ENCODE measurements at places on chromosomes 2 and 18. TPM values are rescaled to one million over a fixed set of nuclear protein-coding genes. Genes with fewer than 3 reads are reported as not detected.

AFF3 gene
- total RNA-seq = 22.8 TPM

- DNase-seq = no peak
Observed at GRCh38 chr2:238513346-238513745, 86.6 kb downstream of the ASB1 start.

DNA sequence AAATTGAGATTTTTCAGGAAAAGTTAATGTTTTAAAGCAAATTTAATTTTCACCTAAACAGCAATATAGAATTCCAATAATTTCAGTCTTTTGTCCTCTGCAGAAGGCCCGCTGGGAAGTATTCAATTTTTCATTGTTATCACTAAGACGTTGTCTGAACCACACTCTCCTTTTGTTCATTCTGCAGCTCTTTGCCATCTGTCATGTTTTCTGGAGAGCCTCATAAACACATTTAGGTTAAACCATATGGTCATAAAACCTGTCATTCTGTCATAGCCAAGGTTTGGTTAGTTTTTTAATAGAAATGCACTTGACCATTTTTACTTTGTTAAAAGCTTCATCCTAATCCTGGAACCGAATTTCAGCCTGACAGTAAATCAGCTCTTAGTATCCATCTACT, 54.0 kb upstream of the PGAP1 start:
- no peak for DNase-seq

DCAF17 gene
- total RNA-seq = 6.0 TPM

DNA sequence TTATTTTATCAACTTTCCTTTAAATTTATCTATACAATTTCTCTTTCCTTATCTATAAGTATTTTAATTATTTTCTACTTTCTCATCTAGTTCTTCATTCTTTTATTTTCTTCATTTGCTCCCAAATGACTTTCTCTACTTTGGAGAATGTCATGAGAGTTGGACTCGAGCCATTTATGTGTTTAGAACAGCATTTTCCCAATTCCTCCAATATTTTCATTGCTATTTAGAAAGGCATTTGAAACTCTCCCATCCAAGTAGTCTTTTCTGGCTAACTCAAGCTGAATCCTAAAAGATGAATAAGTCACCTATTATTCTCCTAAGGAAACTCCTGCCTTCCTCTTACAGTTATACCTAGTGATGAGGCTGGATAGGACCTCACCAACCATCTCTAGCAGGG, 15.8 kb upstream of the FEZ2 start:
- no peak for DNase-seq

- no peak for DNase-seq
Observed at GRCh38 chr18:55354795-55355194, 233.2 kb downstream of the TCF4 start.

DNA sequence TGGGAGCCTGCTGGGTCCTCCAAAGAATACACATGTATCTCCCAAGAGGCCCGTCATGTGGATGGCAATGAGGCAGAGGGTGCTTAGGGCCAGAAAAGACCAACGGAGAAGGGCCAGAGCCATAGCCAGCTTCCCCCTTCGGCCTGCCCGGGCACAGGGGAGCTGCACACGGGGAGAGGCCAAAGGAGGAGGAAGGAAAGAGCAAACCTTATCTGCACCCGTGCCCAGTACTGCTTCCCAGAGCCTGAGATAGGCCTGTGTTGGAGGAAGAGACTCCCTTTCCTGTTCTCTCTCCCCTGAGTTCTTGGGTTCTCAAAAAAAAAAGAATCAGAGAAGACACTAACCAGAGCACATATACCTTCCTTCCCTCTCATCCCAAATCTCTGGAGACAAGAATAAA, 250.3 kb downstream of the ANAPC1 start:
- DNase-seq = no peak

GRCh38 chr2:11417946-11418585, 47.9 kb downstream of the E2F6 start:
- DNase-seq = no peak

C2orf80 gene
- not detected for total RNA-seq

RAB27B gene
- 1.0 TPM for total RNA-seq

DNA sequence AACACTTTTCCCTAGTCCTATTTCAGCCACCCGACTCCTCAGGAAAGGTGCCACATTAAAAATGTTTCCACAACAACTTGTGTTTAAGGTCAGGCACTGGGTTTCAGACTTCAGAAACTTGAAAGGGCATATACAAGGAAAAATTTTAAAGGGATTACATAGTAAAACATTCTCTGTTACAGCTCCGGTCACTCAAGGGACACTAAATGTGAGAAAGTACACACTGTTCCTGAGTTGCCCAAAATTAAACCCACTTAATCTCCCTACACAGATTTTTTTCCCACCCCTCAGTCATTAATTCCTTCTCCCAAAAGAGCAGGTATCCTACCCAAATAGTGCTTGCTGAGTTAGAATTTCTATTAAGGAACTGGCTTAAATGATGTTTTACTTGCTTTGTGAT, 14.2 kb downstream of the STK39 start:
- no peak for DNase-seq

DNA sequence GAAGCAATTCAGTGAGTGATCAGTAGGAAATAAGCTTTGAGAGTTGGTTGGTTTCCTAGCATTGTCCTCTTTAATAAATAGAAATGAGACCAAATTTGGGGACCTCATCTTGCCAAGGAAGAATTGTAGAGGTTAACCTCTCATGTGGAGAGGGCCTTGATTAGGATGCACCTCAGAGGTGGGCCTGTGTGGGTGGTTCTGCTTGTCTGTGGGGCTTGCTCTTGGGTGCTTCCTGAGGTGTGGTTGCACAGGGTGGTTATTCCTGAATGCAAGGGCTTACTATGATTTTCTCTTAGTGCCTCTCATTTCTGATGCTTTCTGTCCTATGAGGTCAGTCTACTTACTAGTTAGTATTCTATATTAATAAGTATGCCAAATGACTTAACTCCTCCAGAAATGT, 89.6 kb upstream of the MGAT5 start:
- no peak for DNase-seq

GRCh38 chr18:2805970-2806943, 40.5 kb upstream of the EMILIN2 start:
- DNase-seq = no peak

DNA sequence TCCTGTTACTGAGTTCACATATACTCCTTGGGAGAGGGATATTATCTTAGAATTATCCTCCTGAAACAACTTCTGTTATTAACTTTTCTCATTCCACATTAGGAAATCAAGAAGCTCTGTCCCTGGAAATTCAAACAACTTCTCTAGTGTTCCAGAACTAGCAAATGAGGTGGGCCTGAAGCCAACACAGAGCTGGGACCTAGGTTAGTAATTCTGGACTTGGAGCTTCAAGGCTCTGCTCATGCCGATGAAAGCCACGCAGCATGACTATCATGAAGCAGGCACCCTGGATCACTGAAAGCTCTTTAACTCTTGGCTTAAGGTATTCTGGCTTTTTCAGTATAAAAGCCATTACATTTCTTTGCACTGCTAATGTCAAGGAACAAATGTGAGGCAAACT, 242.7 kb downstream of the TGIF1 start:
- DNase-seq = no peak

- DNase-seq = no peak
Observed at GRCh38 chr2:82819951-82820350, 1639.1 kb downstream of the SUCLG1 start.

DNA sequence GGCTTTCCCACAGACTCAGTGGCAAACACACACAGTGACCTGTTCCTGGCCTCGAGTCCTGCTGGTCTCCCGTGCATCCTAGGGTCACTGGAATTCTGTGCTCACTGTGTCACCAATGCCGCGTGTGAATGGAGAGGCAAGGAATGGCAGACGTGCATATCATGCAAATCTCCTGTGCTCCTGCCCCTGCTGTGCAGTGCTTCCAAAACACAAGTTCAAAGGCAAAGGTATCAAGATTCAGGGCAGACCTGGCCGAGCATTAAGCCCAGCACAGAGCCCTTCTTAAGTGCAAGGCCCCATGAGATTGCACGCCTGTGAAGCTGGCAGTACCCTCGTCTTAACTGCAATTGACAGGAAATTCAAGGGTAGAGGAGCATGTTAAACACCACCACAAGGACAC, 129.1 kb downstream of the NDUFA10 start:
- no peak for DNase-seq

DNA sequence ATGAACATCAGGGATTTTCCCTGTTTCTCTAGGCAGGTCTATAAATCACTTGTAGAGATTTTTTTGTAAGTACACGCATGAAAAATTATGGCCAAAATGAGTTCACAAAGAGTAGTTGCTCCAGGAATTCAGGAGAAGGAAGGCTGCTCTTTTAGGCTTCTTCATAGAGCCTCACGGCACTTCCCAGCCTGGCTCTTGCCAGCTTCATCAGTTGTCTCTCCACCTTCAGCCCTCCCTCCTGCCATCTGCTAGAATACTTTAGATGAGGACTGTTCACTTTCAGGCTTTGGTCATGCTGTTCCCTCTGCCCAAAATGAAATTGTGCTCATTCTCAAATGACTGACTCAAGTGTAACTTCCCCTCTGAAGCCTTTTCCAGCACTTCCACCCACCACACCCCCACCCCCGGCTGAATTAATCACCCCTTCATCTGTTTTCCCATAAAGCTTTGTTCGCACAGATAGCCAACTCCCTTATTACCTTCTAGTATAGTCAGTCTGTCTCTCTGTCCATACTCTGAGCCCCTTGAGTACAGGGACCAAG, 1.8 kb upstream of the ABCA12 start:
- no peak for DNase-seq

GRCh38 chr2:44335806-44336538, 25.3 kb downstream of the PREPL start:
- DNase-seq = no peak

DNA sequence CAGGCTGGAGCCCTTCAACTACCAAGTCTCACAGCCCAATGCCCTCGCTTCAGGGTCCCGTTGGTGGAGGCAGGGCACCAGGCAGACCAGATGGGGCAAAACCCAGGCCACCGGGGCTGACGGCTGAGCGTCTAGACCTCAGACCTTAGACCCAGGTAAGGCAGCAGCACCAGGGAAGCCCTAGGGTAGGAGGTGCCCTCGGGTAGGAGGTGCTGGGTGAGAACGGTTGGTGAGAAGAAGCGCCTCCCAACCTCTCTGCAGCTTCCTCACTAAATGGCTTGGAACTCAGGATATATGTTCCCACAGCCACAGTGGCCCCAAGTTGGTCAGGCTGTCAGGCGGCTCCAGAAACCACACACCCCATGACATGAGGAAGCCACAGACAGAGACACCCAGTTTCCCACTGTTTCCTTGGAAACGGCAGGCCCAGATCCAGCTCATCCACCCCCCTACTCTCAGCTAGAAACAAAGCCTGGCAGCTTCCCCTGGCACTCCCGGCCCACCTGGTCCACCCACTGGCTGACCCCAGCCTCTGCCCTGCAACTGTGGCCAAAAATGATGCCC, 13.1 kb upstream of the MLPH start:
- no peak for DNase-seq

- DNase-seq = peak; percentile 58
Observed at GRCh38 chr2:73293534-73294171, at the start of gene EGR4. Gene EGR4 (minus strand): TSS chr2:73293548. CDS start chr2:73293317, 231 bp downstream.

GRCh38 chr2:101623031-101623521, 74.4 kb upstream of the MAP4K4 start:
- no peak for DNase-seq

SERPINB2 gene
- total RNA-seq = 0.37 TPM

EPB41L5 gene
- 13.1 TPM for total RNA-seq

- no peak for DNase-seq
Observed at GRCh38 chr18:51051105-51051712, 21.2 kb downstream of the SMAD4 start.

VWC2L gene
- total RNA-seq = not detected

GRCh38 chr2:216426938-216427337, 14.7 kb downstream of the SMARCAL1 start:
- DNase-seq = no peak

DNA sequence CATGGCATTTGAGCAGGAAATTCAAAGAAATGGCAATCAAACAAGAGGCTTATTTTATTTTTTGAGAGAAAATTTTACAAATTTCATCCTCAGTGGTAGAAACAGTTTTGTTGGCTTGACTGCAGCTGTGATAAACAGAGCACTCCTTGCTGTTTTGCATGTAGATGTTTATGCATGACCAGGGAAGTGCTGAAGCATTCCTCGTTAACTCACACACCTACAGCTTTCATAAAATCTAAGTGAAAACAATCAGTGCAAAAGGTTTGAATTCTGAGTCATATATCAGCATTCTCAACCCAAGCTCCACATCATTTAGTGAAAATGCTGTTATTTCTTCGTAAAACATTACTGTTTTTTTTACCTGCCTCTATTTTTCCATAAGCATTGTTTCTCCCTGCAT, 146.6 kb upstream of the CCDC68 start:
- DNase-seq = no peak

All from left cardiac atrium (tissue), 4 donors.